ENCODE measurements at places on chromosomes 13 and 19. TPM values are rescaled to one million over a fixed set of nuclear protein-coding genes. Genes with fewer than 3 reads are reported as not detected.

GRCh38 chr13:35474496-35475211 lies 1.8 kb downstream of the MAB21L1 start:
- no peak for DNase-seq

DNA sequence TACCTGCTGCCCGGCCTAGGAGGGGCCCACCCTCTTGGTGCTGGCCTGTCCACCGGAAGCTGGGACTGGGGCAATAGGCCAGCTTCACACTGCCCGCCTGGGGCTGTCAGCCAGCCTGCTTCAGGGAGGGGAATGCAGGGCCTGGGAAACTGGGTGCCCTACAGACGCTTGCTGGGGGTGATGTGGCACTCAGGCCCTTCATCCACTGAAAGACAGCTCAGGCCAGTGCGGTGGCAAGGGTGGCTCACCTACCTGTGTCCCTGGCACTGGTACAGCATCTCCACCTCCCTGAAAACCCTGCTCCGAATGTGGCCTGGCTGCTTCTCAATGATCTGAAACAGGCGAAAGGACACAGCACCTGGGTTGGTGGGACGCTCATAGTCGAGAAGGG lies 7.8 kb downstream of the MKNK2 start:
- no peak for DNase-seq

GRCh38 chr13:100176801-100177400 lies 88.0 kb downstream of the PCCA start:
- no peak for DNase-seq

LILRA6 gene
- 2.1 TPM for total RNA-seq

ZNF772 gene
- 17.2 TPM for total RNA-seq

SELENOV gene
- total RNA-seq: not detected

DNA sequence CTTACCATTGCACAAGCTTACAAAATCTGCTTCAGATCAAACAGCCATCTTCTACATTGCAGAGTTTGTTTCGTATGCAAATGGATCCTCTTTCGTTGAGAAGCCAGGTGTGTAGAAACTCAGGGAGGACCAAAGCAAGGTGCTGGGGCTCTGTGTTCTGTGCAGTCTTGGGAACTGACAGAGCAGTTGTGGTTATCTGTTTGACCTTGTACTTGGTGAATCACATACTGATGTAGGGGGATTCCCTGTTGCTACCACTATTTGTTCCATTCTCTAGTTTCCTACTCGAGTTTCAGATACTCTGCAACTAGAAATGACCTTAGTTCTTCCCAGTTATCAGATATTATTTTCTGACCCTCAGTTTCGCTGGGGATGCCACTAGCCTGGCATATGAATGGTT lies 95.2 kb upstream of the CLDN10 start:
- DNase-seq: no peak

DNA sequence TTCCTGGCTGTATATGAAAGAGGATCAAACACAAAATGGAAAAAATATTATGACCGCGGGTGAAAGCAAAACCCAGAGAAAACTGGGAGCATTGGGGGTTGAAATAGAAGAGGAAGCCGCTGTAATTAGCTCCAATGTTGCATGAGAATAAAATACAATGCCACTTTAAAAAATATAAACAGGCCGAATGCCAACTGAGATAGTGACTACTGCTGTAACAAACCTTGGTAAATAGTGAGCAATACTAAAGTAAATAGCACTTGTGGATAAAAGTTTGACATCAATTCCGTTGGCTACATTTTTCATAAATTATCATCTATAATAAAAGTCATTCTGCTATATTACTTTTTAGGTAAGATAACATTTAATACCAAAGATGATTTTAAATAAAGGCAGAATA lies 395.8 kb upstream of the MIR17HG start:
- DNase-seq: no peak

GRCh38 chr13:44108331-44108858 lies 228.7 kb downstream of the LACC1 start:
- no peak for DNase-seq

- DNase-seq: no peak
These were observed 52.1 kb downstream of the STK24 start for GRCh38 chr13:98524793-98525192.

MATK gene
- 0.74 TPM for total RNA-seq

DNA sequence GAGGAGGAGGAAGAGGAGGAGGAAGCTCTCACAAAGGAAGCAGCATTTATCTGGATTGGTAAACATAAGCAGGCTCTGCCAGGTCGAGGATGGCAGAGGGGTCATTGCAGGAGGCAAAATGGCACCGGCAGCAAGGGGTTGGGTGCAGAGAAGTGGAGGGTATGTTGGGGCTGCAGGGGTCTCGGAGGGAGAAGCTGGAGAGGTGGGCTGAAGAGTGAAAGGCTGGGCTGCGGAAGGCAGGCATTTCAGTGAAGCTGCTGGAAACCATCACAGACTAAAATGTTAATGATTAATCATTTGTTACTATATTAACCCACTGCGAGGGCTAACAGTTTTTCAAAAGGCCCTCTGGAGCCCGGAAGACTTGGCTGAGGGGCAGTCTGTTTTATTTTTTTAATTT lies 24.6 kb downstream of the TPT1 start:
- no peak for DNase-seq

TMC4 gene
- total RNA-seq: 4.1 TPM

- no peak for DNase-seq
These were observed 40.6 kb downstream of the ZNF254 start for GRCh38 chr19:24127601-24128000.

KLF5 gene
- 3.6 TPM for total RNA-seq

DNA sequence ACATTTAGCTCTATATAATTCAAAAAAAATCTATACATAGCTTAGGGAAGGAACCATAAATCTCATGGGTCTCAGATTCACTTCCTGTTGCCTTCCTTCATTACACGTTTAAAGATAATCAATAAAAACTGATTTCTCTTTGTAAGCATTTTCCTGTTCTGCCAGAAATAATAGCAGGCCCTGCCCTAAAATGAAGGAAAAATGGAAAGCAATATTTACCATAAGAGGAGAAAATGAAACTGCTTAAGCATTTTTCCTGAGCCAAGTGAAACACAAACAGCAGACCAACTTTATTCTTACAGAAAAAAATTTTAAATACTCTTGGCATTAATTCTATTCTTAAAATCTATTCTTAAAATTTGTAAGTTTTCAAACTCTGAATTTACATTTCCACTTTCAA lies 4.0 kb downstream of the LHFPL6 start:
- no peak for DNase-seq

CIRBP gene
- total RNA-seq: 296 TPM

GRCh38 chr13:45584816-45585215 lies 30.7 kb downstream of the ERICH6B start:
- DNase-seq: no peak

SIGLEC7 gene
- 6.5 TPM for total RNA-seq

- peak; percentile 22 for DNase-seq
These were observed 100.2 kb downstream of the ENOX1 start for GRCh38 chr13:43686557-43686956.

ZNF534 gene
- not detected for total RNA-seq

- DNase-seq: no peak
These were observed 135.0 kb upstream of the KL start for GRCh38 chr13:32881074-32881776.

AMER2 gene
- total RNA-seq: 0.09 TPM

CGB8 gene
- total RNA-seq: not detected

DNA sequence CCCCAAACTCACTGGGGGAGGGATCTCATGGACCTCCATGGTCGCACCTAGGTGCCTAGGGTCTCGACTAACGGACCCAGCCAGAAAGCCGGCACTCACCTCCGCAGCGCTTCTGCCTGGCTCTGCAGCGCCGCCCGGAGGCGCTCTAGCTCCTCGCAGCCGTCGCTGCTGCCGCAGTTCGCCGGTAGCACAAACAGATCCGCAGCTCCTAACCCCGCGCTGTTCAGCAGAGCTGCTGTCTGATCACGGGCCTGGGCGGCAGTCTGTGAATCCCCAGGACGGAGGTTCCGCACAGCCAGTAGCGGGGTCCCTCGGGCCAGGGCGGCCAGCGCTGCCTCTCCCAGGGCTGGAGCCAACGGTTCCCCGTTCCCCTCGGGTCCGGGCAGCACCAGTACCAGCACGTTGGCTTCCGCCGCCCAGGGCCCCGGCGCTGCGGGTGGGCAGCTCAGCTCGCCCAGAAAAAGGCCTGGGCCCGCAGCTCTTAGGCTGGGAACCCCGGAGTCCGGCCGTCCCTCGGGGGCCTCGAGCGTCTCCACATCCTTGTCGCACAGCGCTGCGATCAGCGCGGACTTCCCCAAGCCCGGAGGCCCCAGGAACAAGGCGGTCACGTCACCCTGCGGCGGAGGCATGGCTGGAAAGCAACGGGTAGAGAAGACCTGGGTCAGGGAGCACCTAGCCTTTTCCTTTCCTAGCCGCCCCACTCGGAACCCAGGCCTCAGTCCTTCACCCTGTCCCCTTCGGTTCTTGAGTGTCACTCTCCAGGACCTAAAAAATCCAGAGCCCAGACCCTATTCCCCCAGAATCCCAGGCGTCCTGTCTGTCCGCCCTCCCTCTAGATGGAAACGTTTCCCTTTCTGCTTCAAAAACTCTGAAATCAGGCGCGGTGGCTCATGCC lies 977 bp downstream of the IRGQ start:
- DNase-seq: no peak

GRCh38 chr19:5913739-5914357 lies at the start of gene CAPS:
TSS of gene CAPS (plus strand) at chr19:5914254. CDS start at chr19:5914407, 153 bp downstream.
- no peak for DNase-seq

GRCh38 chr13:46964789-46965527 lies 68.1 kb upstream of the HTR2A start:
- no peak for DNase-seq

DNA sequence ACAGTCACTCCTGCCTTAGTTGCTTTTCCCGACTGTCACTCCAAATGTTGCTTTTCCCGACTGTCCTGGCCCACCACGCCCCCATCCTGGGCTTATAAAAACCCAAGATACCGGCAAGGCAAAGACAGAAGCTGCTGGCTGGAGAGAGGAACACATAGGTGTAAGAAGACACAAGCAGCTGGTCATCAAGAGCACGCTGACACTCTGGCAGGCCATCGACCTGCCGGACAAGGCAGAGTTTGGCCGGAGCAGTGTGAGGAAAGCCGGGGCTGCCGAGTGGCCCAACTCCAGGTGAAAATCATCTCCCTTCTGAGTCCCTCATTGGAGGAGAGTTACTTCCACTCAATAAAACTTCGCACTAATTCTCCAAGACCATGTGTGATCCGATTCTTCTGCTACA lies 349.5 kb downstream of the SLITRK1 start:
- DNase-seq: no peak

DNA sequence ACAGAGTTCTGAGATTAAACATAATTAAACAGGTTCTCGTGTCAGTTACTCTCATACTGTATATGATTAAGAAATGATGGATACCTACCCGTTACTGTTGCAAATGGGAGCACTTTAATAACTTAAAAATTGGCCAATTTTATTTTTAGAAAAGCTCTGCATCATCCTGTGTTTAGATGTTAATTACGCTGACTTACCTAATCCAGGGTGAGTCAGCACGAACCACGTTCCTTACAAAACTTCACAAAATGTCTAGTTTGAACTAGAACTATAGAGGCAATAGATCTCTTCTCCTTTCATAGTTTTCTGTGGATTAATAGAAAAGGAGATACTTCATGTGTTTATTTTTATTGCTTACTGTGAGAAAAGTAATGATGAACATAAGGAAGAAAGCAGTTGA lies 363.9 kb downstream of the MYO16 start:
- no peak for DNase-seq

- no peak for DNase-seq
These were observed at the start of gene GSX1 for GRCh38 chr13:27792393-27793218. TSS of gene GSX1 (plus strand) at chr13:27792483. CDS start at chr13:27792691, 208 bp downstream.

GRCh38 chr13:110265682-110266430 lies 41.1 kb downstream of the COL4A1 start:
- DNase-seq: no peak

MISP3 gene
- not detected for total RNA-seq

GRCh38 chr19:10243606-10244005 lies 8.4 kb upstream of the MRPL4 start:
- no peak for DNase-seq

DNA sequence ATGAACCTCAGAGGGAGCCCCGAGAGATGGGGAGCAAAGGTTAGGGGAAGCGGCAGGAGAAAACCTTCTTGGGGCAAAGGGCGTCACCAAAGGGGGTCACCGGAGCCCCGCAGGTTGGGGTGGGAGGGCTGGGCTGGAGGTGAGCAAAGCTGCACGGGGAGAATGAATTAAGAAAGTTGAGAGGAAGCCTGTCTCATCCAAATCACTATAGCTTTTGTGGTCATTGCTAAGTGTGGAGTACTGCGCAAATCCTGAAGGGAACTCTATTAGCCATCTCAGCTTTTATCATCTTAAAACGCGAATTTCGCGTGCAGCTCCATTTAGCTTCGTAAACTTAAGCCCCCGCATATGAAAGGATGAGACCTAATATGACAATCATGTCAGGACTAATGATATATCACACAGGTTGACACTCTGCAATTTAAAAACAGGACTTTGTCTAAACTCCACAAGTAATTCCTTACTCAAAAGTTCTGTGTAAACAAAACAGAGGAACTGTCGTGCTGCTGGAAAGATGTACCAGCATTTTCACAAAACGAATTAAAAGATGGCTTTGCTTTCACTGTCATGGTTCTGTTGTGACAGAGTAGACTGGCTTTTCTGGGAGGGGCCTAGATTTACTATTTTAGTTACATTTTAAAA lies 631 bp downstream of the LACC1 start:
- DNase-seq: no peak

SIAH3 gene
- total RNA-seq: not detected

- DNase-seq: no peak
These were observed 6.3 kb upstream of the MRPS31 start for GRCh38 chr13:40777166-40777808.

ZNF432 gene
- 15.3 TPM for total RNA-seq

DNA sequence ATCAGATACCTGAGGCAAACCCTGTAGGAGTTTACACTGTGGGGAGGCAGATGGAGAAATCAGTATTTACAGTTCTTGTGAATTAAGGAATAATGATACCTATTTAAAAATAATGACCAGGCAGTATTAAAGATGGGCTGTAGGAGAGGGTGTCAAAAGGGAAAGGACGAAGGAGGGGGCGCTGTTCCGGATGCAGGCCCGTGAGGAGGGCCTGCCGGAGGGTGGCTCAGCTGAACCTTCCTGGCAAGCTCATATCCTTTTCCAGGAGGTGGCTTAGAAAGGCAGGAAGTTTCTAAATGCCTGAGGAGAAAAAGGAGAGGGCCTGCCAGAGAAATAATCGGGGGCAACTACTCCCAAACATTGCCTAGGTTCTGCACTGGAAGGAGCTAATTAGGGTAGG lies 46.6 kb downstream of the MBNL2 start:
- no peak for DNase-seq

DNA sequence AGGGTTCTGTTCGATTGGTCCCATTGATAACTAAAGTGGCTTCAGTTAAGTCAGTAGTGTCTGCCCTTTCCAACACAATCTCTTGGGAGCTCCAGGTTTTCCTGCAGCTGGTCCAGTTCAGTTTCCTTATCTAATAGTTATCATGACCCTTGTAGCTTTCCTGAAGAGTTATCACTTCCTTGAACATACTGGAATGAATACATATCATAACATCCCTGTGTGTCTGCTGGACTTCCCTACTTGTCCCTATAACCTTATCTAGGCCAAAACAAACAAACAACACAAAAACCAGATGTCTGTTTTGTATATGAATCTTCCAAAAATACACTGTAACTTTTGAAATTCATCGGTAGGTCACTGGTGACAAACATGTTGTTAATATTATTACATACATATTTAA lies 167.6 kb downstream of the DCT start:
- DNase-seq: no peak

GRCh38 chr13:102870677-102871415 lies 25.0 kb downstream of the ERCC5 start:
- no peak for DNase-seq

- DNase-seq: no peak
These were observed 32.3 kb downstream of the COL4A1 start for GRCh38 chr13:110274687-110275086.

DNASE2 gene
- total RNA-seq: 29.6 TPM

UBE2L5 gene
- total RNA-seq: 1.6 TPM

Measured in omental fat pad (tissue), 4 donors.